Fibroblast of skin of right biceps (primary cell): ENCODE measurements at places on chromosomes 7 and 10.

- no peak for DNase-seq
Observed at GRCh38 chr7:25998499-25998898, 153.5 kb upstream of the NFE2L3 start.

DNA sequence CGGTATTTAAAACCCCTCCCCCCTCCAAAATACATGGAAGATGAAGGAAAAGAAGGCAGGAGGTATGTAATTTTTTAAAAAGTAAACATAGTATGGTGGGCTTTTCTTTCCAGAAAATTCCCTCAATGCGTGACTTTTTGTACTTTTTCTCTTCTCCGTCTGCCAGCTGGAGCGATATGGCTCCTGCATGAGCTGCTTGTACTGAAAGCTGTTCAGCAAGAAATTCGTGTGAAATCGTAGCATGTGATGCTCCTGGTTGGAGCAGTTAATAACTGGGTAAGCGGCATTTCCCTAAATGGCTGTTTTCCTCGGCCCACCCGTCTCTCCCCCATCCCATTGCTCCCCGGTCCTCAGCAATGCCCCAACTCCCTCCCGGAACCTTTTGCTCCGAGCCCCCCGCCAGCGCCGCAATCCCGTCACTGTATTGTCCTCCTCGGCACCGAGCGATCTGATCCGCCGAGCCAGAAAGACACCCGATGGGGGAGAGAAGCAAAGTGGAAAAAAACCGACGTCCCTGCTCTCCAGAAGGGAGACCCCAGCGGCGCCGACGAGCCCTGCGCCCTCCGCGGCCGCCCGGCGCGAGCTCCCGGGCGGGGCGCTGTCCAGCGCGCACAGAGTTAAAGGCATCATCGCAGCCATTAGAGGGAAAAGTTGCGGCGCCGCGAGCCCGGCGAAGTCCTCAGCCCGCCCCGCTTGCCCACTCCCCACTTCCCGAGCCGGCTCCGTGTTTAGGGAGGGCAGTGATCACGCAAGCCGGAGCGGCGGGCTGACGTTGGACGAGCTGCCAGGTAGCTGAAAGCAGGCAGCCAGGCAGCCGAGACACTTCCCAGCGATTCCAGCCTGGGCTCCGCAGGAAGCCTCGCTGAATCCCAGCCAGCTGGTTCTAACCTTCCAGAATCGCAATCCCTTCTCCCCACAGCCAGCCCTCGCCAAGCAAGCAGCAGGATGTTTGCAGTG lies at the start of gene VSTM2A:
Gene VSTM2A, plus strand, starts transcription at position 707 of the 957 bp plus-strand sequence. CDS start 356 bp downstream, outside the sequence.
- no peak for DNase-seq

GRCh38 chr10:61870526-61870895 lies 31.0 kb upstream of the ARID5B start:
- no peak for DNase-seq

DNA sequence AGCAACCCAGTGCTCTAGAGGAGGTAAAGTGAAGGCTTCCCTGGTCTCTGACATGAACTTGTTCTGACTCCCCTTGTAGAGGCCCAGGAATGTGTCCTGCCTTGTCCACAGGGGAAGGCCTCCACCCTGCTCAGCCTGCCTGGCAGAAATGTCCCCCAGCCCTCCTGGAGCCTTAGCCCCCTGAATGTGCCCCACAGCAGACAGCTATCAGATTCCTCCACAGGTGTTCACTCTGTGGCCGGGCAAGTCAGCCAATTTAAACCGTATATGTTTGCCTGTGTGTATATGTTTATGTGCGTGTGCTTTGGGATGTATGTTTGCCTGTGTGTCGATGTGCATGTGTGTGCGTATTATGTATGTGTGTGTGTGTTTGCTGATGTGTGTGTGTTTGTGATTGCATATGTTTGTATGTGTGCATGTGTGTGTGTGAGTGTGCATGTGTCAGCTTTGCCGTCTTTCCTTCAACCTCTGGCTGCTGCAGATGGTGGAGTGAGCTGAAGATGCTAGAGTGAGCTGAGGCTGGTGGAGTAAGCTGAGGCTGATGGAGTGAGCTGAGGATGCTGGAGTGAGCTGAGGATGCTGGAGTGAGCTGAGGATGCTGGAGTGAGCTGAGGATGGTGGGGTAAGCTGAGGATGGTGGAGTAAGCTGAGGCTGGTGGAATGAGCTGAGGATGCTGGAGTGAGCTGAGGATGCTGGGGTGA lies 68.9 kb upstream of the ANTXRL start:
- DNase-seq, result no peak

GRCh38 chr10:100983868-100984671 lies 3.2 kb downstream of the MRPL43 start:
- DNase-seq, result no peak

DNA sequence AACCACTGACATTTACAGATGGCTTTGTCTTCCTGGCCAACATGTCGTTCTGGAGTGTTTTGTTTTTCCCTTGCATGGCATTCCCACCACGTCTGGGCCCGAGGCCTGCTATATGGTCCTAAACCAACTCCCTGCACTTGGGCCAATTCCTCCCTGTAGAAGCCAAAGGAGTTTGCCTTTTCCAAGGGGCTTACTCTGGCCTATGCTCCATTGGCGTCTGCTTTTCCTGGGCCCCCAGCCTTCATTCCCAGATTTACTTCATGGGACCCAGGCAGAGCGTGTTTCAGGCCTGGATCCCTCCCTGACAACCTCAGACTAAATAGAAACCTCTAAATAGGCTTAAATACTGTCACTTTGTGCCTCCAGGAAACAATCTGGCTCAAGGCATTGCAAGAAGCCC lies 60.7 kb downstream of the MINDY4 start:
- no peak for DNase-seq

- peak; percentile 44 for DNase-seq
Observed at GRCh38 chr10:14822879-14823755, 14.7 kb downstream of the CDNF start.

- no peak for DNase-seq
Observed at GRCh38 chr10:112972606-112973005, 22.6 kb downstream of the TCF7L2 start.

- DNase-seq, result no peak
Observed at GRCh38 chr7:85480666-85481065, 293.8 kb upstream of the SEMA3D start.

- no peak for DNase-seq
Observed at GRCh38 chr10:110368002-110368401, 63.3 kb upstream of the SMNDC1 start.

GRCh38 chr10:23174977-23175512 lies 17.1 kb upstream of the PTF1A start:
- DNase-seq, result no peak

GRCh38 chr10:97964748-97965147 lies 65.7 kb downstream of the CRTAC1 start:
- no peak for DNase-seq

GRCh38 chr7:40098810-40099209 lies 35.6 kb downstream of the MPLKIP start:
- DNase-seq, result no peak

- no peak for DNase-seq
Observed at GRCh38 chr7:131250331-131250730, 77.3 kb upstream of the MKLN1 start.

DNA sequence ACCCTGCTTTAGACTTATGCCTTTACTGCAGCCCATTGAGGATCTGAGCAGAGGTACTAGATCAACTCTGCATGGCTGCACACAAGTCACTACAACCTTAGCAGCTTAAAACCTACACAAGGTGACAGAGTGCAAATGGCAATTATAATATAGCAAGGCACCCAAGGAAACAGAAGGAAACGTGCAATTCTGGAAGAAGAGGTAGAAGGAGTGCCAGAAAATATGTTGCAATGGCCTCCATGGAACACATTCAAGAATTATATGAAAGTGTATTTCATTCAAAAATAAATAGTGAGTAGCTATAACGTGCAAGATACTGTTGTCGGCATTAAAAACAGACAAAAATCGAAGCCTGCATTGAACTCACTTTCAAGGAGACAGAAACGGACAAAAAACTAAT lies 2.9 kb upstream of the AKR1C8 start:
- DNase-seq, result no peak

- no peak for DNase-seq
Observed at GRCh38 chr7:80255656-80256055, 121.0 kb downstream of the GNAI1 start.

DNA sequence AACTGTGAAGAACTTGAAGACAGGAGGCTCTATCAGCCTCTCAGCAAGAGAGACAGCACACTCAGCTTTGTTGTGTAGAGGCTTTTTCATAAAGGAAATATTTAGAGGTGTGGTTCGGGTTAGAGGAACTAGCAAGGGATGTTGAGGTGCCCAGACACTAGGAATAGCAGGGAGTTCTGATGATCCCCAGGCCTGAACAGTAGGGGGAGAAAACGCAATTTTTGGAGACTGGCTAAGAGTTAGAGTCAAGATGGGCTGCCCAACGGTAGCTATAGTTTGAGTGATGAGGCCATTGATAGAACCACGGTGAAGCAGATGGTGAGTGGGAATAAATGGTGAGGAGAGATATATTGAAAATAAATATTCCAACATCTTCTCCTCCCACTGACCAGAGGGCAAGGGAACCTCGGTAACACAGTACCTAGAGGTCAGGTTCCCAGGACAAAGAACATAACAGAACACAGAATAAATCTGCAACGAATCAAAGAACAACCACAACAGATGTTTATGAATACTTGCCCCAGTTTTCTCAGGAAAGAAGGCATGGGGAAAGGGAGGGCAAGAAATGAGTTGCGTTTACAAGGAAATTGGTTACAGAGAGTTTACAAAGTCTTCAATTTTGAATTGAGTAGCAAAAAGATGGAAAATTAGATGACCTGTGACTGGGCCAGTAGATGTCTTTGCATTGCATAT lies 24.2 kb upstream of the BPGM start:
- DNase-seq, result no peak

GRCh38 chr7:130841416-130841815 lies 107.4 kb upstream of the KLF14 start:
- DNase-seq, result no peak

DNA sequence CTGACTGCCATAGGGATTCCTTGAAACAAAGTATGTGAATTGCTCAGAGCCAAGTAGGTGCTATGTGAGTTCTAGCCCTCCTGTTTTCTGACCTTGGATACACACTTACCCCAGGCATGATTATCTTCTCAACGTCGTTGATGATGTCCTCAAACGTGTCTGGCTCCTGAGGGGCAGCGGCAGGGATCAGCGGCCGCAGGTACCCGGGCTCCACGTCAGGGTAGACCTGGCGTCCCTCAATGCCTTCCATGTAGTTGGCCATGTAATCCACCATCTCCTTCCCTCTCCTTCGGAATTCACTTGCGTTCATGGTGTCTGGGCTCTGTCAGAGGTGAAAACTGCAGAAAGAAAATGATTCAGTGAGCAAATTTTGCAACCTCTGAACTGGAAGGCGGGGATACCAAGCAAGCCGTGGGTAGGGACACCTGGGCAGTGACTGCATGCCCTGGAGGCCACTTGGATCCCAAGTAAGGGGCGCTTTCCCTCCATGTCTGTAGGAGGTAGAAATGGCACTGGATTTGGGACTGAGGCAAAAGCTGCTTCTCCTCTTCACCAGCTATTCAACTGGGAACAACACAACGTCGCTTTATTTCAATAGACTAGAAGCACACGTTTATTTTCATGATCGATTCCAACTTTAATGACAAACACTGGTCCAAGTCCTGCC lies 21.3 kb downstream of the DDC start:
- DNase-seq, result no peak

- no peak for DNase-seq
Observed at GRCh38 chr7:108010377-108010776, 7.4 kb upstream of the LAMB1 start.

DNA sequence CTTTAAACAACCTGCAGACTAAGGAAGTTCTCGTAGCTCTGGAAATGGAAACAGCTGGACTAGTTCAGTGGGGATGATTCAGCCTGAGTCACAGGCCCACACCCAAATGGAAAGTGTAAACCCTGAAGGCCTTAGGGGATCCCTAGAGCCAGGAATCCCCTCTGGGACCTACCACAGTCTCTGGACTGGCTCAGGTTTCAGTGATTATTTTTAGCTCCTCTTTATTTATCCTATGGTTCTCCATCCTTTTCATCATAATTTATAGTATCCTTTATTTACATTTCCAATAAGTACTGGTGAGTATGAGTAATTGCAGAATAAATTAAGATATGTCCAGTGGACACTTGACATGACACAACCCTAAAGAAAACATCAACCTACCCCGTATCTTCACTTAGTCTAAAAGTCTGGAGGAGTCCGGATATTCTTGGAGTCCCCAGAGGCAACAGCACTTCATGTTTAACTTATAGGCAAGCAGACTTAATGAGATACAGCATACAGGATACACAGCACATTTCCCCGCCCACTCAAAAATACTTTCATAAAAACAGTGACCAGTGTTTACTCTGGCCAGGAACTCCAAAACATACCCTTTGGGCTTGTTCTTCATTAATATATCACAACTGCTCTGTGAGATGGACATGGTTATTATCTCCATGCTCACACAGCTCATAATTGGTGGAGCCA lies 28.4 kb upstream of the SEMA3E start:
- peak; percentile 94 for DNase-seq

DNA sequence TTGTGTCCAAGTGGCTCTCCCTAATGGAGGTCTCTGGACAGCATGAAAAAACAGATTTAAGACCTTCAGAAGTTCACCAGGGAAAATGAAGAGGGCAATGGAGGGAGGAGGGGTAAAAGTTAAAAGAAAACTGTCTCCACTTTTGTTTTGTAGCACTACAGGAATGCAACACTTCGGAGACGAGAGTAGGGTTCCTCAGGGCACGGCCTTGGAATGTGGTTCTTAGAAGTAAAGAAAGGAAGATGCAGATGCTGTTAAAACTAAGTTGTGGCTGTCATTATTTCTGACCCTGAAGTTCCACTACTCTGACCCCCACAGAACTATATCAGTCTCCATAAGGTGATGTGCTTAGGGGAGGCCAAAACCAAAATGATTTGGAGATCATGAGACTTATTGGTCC lies 335.1 kb downstream of the XPNPEP1 start:
- no peak for DNase-seq

DNA sequence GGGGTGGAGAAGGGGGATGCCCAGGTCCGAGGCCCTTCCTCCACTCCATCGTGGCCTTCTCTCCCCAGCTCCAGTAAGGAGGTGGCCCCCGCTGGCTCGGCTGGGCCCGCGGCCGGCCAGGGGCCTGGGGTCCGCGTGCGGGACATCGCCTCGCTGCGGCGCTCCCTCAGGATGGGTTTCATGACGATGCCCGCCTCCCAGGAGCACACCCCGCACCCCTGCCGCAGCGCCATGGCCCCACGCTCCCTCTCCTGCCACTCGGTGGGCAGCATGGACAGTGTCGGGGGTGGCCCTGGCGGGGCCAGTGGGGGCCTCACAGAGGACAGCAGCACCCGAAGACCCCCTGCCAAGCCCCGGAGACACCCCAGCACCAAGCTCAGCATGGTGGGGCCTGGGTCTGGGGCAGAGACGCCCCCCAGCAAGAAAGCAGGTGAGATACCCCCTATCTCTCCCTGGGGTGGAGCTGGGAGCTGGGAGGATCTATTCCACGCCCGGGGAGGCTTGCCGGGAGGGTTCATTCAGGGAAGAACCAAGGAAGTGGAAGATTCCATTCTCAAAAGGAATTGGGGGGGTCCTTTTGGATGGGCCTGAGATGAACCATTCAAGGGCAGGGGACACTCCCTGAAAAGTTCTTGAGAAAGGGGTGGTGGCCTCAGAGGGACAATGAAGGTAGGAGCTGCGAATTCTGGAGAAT lies 3.2 kb downstream of the NYAP1 start:
- peak; percentile 64 for DNase-seq

- DNase-seq, result no peak
Observed at GRCh38 chr7:112501801-112502503, 21.2 kb downstream of the LSMEM1 start.

- peak; percentile 96 for DNase-seq
Observed at GRCh38 chr10:110398419-110399105, 93.8 kb upstream of the SMNDC1 start.

GRCh38 chr7:125877246-125877645 lies 947.6 kb upstream of the POT1 start:
- no peak for DNase-seq
